Stimulated activated CD4-positive, alpha-beta T cell treated with anti-CD3 and anti-CD28 coated beads, Interleukin-2, amount 100 ng/mL, for 24 hours (primary cell): ENCODE measurements at places on chromosomes 4 and X.

DNA sequence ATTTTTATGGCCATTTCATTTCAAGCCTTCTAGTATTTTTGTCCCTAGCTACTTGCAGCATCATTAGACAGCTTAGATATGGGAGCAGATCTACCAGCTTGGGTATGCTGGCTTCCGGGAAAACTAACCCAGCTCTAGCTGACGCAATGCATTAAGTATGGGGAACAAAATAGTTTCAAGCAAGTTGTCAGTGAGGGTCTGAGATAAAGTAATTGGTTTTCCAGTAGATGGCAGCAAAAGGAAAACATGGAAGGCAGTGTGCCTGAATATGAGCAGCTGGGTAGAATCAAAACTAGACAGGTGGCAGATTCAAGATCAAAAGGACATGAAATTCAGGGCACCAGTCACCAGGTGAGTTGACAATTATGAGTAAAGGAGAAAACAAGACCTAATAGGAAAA is 340.9 kb upstream of the CTSO start:
- no peak for DNase-seq

DNA sequence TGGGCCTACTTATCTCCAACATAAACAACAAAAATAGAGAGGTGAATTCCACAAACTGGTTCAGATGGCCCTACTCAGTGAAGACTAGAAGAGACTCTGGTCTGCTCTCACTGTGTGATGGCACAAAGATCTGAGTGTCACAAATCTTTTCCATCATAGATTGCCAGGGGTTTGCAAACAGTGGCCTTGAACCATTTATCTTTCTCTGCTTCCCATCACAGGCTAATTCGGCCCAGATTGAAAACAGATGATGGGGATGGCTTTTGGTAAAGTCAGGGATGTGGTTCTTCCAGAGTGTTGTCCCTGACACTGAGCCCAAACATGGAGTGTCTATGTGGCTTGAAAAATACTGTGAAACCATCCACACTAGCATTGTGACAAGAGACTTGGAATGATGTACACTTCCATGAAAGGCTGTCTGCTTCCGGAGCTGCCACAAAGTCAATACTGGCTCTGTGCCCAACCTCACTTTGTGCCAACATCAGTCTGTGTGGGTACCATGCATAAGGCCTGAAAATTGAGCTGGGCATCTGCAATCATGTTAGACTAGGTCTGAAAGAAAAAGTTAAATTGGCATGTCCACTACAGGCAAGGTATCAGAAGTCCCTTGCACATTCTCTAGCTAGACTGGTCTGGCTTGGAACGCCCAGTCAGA is 25.2 kb upstream of the PLAC1 start:
- no peak for DNase-seq

GRCh38 chr4:10057023-10057395 is 35.7 kb upstream of the SLC2A9 start:
- no peak for DNase-seq

GRCh38 chr4:162871990-162872389 is 294.7 kb downstream of the NAF1 start:
- no peak for DNase-seq

DNA sequence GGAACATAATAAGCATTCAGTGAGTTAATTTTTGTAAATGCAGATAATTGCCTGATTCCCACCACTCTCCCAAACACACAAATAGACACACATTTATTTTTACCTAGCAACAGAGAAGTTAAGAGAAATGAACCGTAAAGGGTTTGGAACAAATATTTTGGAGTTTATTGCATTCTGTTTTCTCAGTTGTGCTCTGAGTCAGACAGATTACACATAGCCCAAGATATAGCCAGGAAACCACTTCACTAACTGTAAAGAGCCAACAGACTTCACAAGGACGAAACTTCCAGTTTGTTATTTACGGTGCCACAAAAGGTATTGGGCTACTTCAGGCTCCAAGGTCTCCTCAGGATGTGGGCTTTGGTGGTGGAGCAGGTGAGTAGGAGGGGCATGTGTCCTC is 217.0 kb downstream of the BMPR1B start:
- no peak for DNase-seq

GRCh38 chrX:1205681-1206611 is 6.5 kb downstream of the CRLF2 start:
- peak; percentile 39 for DNase-seq

- DNase-seq = no peak
Observed at GRCh38 chr4:89619206-89619962, 217.6 kb downstream of the SNCA start.
